ENCODE measurements at places on chromosomes 11 and 22. TPM values are rescaled to one million over a fixed set of nuclear protein-coding genes. Genes with fewer than 3 reads are reported as not detected.

DNA sequence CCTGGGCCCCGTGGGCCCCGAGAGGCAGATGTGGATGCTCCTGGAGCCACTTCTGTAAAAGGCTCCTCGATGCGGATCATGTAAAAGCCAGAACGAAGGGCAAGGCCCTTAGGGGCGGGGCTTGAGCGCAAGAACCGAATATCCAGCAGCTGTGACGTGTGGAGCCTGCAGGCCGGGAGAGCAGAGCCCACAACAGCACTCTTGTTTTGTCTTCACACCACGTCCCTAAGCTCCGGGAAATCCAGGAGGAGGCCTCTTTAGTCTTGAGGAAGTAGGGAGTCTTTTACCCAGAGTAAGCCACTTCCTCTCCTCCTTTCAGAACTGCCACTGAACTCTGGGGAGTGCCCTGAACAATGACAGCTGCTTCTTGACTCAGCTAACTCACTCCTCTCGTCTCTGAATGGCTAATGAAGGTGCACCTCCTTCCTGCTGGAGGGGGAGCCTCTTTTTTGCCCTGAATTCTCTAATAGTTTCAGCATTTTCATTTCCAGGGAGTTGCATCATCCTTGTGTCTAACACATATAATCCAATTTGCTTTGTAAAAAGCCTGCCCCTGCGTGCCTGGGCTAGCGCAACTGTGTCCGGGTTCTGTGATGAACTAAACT, 12.5 kb downstream of the L3MBTL2 start:
- no peak for DNase-seq
- H3K27me3 ChIP-seq = no peaks in the 10 kb centered on the region
- H3K36me3 ChIP-seq = no peaks in the 10 kb centered on the region
- H3K27ac ChIP-seq = no peak overlapping the region
- no peak overlapping the region for H3K4me3 ChIP-seq

DNA sequence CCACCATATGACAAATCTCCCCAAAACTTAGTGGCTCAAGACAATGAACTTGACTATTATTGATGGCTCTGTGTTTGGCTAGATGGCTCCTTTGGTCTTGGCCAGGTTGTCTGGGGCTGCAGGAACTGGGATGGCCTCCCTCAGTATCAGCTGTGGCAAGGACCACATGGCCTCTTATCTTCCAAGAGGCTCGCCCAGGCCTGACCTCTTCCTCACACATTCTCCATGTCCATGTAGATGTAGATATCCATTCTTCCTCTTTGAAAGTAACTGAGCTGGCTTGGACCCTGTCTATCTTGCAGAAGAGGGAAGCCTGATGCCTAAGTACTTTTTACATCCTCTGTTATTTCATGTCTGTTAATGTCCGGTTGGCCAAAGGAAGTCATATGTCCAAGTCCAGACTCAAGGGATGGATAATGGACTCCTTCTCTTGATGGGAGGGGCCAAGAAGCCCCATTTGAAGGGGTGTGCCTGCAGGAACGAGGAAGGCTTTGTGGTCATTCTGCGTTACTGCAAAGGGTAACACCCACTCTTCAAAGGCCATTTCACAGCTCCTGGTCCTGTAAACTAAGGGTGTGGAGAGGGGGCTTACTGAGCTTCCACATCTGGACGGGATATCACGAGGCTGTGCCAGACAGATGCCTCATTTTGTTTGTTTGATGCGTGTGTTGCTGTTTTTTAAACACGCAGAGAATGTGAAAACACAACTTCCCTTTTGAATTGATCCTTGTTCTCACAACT, 87.1 kb downstream of the GRIK4 start:
- no peak overlapping the region for H3K4me3 ChIP-seq
- H3K4me1 ChIP-seq = no peaks in the 10 kb centered on the region
- DNase-seq = no peak
- H3K36me3 ChIP-seq = no peaks in the 10 kb centered on the region

DNA sequence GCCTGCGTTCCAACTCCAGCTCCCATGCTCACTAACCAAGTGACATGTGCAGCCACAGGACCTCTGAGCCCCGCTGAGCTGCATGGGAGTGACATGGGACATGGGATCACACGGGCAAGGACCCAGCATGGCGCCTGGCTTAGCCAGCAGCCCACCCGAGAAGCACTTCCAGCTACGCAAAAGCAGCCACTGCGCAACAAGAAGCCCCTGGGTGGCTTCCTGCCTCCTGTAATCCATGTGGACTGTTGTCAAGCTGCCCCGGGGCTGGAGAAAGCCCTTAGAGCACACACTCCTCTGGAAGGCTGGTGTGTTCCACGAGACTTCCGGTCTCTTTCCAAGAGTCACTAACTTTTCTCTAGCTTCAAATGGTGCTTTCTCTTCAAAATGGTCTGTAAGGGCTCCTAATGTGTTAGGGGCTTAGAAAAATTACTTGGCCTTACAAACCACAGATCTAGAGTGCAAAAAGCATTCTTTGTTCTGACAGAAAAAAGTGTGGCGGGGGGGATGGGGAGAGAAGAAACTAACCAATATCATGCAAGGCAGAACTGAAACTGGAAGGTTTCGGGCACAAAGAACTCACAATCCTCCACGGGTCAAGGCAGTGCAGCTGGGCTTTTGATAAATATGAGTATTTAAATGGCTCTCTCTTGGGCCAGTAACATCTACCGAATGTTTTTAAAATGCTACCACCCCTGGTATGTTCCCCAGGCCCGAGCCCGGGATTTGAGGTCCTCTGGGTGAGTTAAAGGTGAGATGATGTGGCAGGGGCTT, 5.5 kb downstream of the C11orf24 start:
- no peak overlapping the region for H3K4me3 ChIP-seq
- no peak for DNase-seq
- peaks cover 12% of the 10 kb centered on the region for H3K4me1 ChIP-seq
- peaks cover 44% of the 10 kb centered on the region for H3K36me3 ChIP-seq

- H3K27ac ChIP-seq = no peak overlapping the region
- no peak overlapping the region for H3K4me3 ChIP-seq
- no peak for DNase-seq
- H3K4me1 ChIP-seq = no peaks in the 10 kb centered on the region
- no peaks in the 10 kb centered on the region for H3K36me3 ChIP-seq
Observed at GRCh38 chr11:110527146-110527545, 97.4 kb downstream of the FDX1 start.

DNA sequence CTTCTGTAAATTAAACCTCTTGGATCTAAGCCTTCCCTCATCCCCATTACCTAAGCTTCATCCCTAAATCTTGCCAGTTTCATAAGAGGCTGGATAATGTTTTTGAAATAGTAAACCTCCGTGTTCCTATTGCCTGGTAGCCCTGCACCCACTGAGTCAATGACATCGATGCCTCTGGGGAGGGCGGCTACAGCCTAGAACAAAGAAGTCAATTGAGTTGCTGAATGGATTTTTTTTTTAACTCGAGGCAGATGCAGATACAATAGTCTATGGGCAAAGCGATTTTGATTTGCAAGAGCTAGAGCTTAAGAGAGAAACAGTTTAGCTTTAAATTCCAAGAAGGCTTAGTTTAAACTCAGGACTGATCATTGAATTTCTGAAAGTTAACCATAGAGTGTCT, 121.3 kb downstream of the NECTIN1 start:
- H3K27me3 ChIP-seq = no peaks in the 10 kb centered on the region
- H3K36me3 ChIP-seq = no peaks in the 10 kb centered on the region
- H3K4me1 ChIP-seq = no peaks in the 10 kb centered on the region
- no peak for DNase-seq
- no peak overlapping the region for H3K27ac ChIP-seq
- H3K4me3 ChIP-seq = no peak overlapping the region

DNA sequence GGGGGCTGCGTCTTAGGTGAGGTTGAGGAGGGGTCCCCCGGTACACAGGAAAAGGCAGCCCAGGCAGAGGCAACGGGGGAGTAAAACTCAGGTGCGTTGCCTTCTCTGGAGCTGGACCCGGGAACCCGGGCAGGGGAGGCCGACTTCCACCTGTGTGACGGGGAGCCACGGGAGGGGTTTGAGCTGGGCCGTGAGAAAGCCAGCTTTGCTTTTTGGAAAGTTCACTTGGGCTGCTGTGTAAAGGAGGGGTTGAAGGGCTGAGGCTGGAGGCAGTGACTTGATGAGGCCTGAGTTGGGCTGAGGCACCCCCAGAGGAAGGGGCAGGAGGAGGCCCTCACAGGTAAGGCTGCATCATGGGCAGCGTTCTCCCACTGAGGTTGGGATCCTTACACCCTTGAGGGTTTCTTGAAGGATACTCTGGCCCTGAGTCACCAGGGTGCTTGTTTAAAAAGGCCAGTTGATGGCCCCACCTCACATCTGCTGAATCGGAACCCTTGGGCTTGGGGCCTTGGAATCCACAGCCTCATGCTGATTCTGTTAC, 47.2 kb downstream of the CHRDL2 start:
- peaks cover 12% of the 10 kb centered on the region for H3K4me1 ChIP-seq
- H3K27ac ChIP-seq = no peak overlapping the region
- DNase-seq = no peak

The EMID1 gene
- 16.8 TPM for polyA plus RNA-seq

The LRRC10B gene
- polyA plus RNA-seq = 3.2 TPM

The YPEL1 gene
- 2.4 TPM for polyA plus RNA-seq

DNA sequence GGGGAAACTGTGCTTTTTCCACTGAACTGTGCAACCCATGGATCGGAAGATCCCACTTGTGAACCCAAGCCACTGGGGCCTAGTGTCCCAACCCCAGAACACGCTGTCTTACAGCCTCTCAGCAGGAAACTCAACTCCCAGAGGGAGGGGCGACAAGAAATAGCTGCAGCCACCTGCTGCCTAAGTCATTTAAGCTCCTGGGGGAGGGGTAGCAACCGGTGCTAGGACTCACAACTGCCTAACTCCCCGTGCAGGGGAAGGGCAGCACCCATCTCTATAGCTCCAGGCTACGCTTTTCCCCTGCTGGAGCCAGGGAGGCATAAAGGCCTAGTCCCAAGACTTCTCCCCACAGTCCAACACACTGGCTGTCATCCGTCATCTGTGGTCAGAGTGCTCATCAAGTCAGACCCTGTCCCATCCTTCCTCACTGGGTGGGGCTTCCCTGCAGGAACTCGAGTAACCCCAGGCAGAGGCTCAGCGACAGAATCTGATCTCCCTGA, 363.0 kb downstream of the LUZP2 start:
- H3K27ac ChIP-seq = no peak overlapping the region
- H3K4me1 ChIP-seq = no peaks in the 10 kb centered on the region
- no peak overlapping the region for H3K4me3 ChIP-seq
- DNase-seq = no peak

GRCh38 chr11:106679581-106679980, 338.7 kb downstream of the GUCY1A2 start:
- H3K36me3 ChIP-seq = no peaks in the 10 kb centered on the region
- no peak overlapping the region for H3K4me3 ChIP-seq
- no peak overlapping the region for H3K27ac ChIP-seq
- H3K4me1 ChIP-seq = no peaks in the 10 kb centered on the region
- no peaks in the 10 kb centered on the region for H3K27me3 ChIP-seq
- no peak for DNase-seq

The DGCR6L gene
- 53.4 TPM for polyA plus RNA-seq

DNA sequence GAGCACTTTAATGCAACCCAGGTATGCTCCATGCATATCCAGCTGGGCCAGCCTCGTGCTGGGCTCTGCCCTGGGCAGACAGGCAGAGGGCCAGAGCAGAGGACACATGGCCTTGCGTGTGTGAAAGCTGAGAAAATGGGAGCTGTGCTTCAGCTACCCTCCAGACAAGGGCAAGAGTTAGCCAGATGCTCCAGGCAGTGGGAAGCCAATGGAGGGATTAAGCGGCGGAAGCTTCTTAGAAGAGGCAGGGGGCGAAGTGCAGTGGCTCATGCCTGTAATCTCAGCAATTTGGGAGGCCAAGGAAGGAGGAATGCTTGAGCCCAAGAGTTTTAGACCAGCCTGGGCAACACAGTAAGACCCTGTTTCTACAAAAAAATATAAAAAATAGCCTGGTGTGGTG, 9.8 kb upstream of the ARHGEF17 start:
- no peak overlapping the region for H3K4me3 ChIP-seq
- H3K27me3 ChIP-seq = no peaks in the 10 kb centered on the region
- no peaks in the 10 kb centered on the region for H3K4me1 ChIP-seq
- no peak for DNase-seq

GRCh38 chr11:107953446-107953845, 25.2 kb downstream of the RAB39A start:
- no peaks in the 10 kb centered on the region for H3K27me3 ChIP-seq
- no peak for DNase-seq
- H3K4me3 ChIP-seq = no peak overlapping the region
- no peaks in the 10 kb centered on the region for H3K4me1 ChIP-seq
- no peak overlapping the region for H3K27ac ChIP-seq
- no peaks in the 10 kb centered on the region for H3K36me3 ChIP-seq

- no peak overlapping the region for H3K27ac ChIP-seq
- peaks cover 5% of the 10 kb centered on the region for H3K4me1 ChIP-seq
- DNase-seq = no peak
- no peak overlapping the region for H3K4me3 ChIP-seq
Observed at GRCh38 chr22:46251816-46252380, 1.8 kb upstream of the CDPF1 start.

DNA sequence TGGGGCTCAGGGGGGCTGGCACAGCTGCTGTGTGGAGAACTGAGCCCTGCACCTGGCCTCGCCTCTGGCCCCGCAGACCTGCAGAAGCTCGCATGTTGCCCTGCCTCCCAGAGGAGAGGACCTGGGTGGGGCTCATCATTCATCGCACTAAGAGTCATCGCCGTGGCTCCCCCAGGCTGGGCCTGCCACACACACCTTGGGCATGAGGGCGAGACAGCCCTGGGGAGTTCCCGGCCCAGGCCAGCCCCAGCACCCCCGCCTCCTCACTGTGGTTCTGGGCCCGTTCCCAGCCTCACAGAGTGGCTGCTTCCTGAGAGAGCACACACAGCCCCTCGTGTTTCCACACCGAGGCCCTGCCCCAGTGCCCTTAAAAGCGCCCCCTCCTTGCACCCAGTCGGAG, 694.6 kb downstream of the TBC1D22A start:
- no peaks in the 10 kb centered on the region for H3K27me3 ChIP-seq
- no peaks in the 10 kb centered on the region for H3K4me1 ChIP-seq
- no peak for DNase-seq
- H3K36me3 ChIP-seq = no peaks in the 10 kb centered on the region

- no peak overlapping the region for H3K4me3 ChIP-seq
- H3K27me3 ChIP-seq = no peaks in the 10 kb centered on the region
- DNase-seq = no peak
- no peaks in the 10 kb centered on the region for H3K4me1 ChIP-seq
- H3K27ac ChIP-seq = no peak overlapping the region
Observed at GRCh38 chr11:116404462-116404798, 368.4 kb downstream of the BUD13 start.

DNA sequence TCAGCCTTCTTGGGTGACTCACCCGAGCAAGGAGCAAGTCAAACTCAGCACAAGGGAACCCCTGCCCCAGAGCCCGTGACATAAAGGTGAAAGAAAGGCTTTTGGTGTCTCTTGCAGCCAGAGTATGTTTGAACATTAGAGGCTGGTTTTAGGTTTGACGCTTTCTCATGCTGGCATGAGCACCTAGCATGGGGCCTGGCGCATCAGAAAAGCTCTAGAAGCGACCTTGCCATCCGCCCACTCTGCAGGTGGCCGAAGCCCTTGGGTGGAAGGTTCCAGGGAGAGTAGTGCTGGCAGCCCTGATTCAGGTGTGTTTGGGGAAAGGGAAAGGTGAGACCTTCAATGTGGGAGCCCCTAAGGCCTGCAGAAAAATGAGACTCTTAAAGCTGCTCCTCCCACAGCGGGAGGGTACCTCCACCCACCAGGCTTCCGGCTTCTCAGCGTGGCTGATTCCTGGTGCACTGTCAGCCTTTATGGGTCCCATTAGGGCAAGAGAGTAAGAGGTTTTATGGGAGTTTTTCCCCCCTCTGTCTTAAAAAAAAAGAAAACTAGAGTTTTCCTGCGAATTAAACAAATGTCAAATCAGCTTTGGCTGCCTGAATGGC, 88.4 kb downstream of the GRIK4 start:
- H3K4me3 ChIP-seq = no peak overlapping the region
- no peak overlapping the region for H3K27ac ChIP-seq
